B cell (primary cell): ENCODE measurements at places on chromosomes 16 and 17.

- no peak for DNase-seq
Observed at GRCh38 chr16:80754476-80754875, 49.9 kb downstream of the CDYL2 start.

DNA sequence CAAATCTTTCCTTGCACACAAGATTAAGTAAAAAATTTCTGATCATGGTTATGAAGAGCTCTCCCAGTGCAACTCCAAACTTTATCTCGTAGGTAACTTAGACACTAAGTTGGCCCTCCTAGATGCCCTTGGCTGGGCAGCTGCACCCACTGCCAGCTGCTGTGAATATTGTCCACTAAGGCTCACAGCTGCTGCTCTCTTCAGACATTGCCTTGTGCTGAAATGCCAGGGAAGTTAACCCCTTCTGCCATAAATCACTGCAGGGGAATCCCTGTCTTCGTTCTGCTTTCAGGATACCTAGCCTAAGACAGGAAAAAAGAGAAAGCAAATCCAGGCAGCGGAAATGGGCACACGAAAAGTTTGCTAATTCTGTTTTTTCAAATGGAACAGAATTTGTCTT is 106.4 kb downstream of the IRX5 start:
- DNase-seq = no peak

- DNase-seq = peak; percentile 32
Observed at GRCh38 chr16:10386517-10387100, 748 bp downstream of the ATF7IP2 start.

DNA sequence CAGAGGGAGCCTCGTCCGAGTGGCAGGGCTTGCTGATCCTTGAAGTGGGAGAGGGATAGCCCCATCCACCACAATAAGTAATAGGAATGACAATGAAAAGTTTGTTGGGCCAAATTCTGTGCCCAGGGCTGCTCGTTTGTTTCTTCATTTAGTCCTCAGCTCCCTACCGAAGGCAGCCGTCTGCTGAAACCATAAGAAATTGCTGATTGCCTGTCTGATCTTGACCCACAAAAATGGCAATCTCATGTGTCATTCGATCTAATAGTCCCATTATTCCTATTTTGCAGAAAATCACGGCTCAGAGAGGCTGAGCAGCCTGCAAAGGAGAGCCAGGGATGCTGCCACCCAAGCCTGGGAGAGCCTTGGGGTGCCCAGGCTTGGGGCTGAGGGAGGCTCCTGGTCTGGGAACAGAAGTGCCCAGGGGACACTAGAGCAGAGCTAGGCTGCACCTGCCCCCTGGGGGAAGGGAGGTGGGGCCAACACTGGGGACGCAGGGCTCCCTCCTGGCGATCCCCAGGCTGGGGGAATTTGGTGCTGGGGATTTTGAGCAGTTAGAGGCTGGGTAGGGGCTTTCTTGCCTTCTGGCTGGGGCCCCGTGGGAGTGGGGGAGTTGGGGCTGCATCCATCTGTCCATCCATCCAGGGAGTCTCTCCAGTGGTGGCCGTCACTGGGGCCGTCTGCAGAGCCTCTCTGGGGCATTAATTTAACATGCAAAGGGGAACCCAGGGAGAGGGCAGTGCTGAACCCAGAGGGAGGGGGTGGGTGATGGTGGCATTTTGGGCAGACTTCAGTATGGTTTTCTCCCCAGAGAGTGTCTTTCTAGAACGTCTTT is 53.5 kb downstream of the SOCS1 start:
- DNase-seq = peak; percentile 34

GRCh38 chr17:69949973-69950695 is 124.9 kb upstream of the KCNJ16 start:
- no peak for DNase-seq

GRCh38 chr16:73265124-73265837 is 217.4 kb upstream of the ZFHX3 start:
- DNase-seq = no peak

- no peak for DNase-seq
Observed at GRCh38 chr17:46742565-46743270, 75.8 kb downstream of the WNT3 start.

DNA sequence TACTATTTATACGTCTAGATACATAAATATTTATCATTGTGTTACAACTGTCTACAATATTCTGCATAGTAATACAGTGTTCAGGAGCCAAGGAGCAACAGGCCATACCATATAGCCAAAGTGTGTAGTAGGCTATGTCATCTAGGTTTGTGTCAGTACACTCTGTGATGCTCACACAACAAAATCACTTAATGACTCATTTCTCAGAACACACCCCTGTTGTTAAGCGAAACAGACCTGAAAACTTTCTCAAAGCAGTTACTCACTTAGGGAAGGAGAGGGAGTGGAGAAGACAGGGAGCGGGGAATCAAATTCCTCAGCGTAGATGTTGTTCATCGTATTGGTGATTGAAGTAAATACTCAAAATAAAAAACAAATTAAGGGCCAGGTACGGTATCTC is 269.5 kb downstream of the STX8 start:
- DNase-seq = no peak

GRCh38 chr17:56740481-56740880 is 93.2 kb downstream of the C17orf67 start:
- DNase-seq = no peak

GRCh38 chr17:61474235-61474927 is 22.2 kb downstream of the TBX4 start:
- DNase-seq = no peak
